ENCODE measurements at places on chromosomes 5 and 9.

- peak; percentile 30 for DNase-seq
Measured at GRCh38 chr5:179608131-179608581, 15.3 kb downstream of the HNRNPH1 start.

DNA sequence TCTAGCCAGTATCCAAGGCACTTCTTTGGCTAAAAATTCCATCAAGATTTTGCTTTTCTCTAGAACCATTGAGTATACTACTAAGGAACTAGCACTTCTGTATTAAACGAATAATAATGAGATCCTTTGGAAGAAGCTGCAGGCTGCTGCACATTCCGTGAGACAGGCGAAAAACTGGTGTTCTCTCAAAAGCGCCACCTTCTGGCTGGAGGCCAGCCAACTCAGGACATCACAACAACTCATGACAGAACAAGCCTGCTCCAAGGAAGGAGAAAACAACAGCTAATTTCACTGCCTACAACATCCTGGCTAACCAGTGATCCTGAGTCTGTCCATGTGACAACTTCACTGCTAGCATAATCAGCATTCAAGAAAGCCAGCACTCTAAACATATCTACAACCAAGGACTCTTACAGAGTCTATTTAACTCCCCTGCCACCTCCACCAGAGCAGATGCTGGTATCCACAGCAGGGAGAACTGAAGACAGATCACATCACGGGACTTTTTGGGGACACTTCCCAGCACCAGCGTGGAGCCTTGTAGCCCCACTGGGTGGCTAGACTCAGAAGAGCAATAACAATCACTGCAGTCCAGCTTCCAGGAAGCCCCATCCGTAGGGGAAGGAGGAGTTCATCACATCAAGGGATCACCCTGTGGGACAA, 150.5 kb downstream of the YTHDC2 start:
- DNase-seq, result no peak

- no peak for DNase-seq
Measured at GRCh38 chr9:114310471-114311450, 12.1 kb upstream of the ORM1 start.

- DNase-seq, result no peak
Measured at GRCh38 chr5:150573867-150574817, 66.2 kb downstream of the NDST1 start.

GRCh38 chr5:168683247-168683926, 104.2 kb upstream of the PANK3 start:
- peak; percentile 41 for DNase-seq
